Stimulated activated CD8-positive, alpha-beta memory T cell treated with anti-CD3 and anti-CD28 coated beads, Interleukin-12 subunit alpha, Interleukin-12 subunit beta, amount 100 ng/mL, for 1 hour (primary cell): ENCODE measurements at places on chromosomes 13 and 19.
A peak's percentile ranks its signal among the peaks of the same experiment; 100 is the strongest.

GRCh38 chr13:79792716-79793115, 311.8 kb downstream of the NDFIP2 start:
- no peak for DNase-seq

GRCh38 chr13:94956417-94957110, 244.2 kb upstream of the SOX21 start:
- DNase-seq = no peak

- DNase-seq = no peak
Measured at GRCh38 chr13:71320452-71320851, 546.6 kb downstream of the DACH1 start.

DNA sequence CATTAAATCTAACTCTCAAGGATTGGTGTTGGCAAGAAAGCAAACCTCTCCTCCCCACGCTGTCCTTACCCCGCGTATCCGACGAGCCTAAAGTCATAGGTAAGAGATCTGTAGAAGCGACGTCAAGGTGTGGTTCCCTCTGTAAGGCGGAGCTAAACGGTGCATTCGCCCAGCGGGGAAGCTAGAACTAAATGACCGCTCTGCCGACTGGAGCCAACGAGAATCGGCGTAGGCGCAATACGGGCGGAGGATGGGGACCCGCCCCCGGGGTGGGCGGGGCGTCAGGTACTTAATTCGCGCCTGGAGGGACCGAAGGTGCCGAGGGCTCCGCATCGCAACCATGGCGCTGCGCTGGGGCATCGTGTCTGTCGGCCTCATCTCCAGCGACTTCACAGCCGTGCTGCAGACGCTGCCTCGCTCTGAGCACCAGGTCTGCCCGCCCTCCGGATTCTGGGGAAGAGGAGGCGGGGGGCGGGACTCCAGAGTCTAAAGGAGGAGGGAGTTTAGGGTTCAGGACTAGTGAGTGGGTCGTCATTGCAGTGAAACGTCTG, at the start of gene DHDH:
TSS of gene DHDH (plus strand) at position 318 of the 551 bp plus-strand sequence. CDS start at position 341, 23 bp downstream.
- DNase-seq = peak; percentile 70

DNA sequence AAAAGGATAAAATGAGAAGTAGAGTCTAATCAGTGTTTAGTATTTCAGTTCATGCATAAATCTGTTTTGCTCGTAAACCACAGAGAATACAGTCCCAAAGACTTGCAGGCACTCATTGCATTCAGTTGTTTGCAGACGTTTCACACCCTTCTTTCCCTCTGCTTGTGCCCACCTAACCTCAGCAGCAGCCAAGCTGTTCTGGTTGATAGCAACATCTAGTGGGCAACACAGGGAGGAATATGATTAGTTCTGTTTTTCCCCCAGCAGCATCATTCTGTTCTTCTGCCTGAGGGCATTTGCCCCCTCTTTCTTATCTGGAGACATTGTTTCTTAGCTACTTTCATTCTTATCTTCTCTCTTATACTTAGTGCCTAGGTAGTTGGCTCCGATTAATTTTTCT, 135.6 kb downstream of the PAN3 start:
- DNase-seq = no peak

DNA sequence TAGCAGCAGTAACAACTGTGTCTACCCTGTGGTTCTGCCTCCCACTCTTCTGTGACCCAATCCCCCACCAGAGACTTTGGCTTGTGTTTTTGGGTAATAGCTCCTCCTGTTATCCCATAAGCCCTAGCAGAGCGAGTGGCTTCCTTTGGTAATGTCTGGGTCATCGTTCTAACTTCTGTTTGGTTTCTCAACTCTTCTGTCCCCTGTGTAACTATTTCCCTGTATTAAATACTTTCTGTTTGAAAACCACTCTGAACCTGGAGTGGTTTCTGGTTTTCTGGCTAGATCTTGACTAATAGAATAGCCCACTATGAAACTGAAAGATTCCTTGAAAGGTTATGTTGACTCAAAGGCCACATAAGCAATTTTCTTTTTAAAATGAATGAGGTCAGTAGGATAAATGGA, 350.0 kb downstream of the DCT start:
- no peak for DNase-seq

GRCh38 chr13:39600766-39601165, 2.2 kb downstream of the LHFPL6 start:
- DNase-seq = no peak

DNA sequence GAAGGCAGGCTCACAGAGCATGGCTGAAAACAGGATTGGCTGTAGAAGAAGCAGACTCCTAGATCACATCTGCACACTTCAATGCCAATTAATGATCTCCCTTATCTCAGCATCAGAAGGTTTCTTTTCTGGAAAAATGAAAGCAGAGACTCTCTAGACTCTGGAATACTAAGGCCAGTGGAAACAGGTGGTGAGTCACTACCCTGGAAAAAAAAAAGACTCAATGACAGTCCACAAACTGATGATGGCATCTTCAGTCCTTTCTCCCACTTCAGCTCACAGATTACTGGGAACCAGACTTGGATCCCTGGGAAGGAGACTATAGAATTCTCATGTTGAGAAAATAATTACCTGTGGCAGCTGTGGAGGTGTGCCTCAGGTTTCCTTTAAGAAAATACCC, 47.5 kb upstream of the MBNL2 start:
- no peak for DNase-seq

DNA sequence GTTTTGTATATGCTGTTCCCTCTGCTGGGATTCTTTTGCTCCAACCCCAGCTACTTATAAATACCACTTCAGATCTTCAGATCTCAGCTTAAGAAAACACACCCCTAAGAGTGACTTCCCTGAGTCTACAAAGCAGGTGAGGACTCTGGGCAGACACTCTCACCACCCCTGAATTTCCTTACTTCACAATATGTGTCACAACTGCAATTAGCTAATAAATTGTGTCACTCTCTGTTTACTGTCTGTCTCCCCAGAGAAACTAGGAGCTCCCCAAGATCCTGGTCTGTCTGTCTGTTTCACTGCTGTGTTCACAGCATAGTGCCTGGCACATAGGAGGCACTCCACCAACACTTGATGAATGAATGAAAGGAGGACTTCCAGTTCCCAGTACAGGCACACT, 14.4 kb downstream of the CEBPA start:
- no peak for DNase-seq

DNA sequence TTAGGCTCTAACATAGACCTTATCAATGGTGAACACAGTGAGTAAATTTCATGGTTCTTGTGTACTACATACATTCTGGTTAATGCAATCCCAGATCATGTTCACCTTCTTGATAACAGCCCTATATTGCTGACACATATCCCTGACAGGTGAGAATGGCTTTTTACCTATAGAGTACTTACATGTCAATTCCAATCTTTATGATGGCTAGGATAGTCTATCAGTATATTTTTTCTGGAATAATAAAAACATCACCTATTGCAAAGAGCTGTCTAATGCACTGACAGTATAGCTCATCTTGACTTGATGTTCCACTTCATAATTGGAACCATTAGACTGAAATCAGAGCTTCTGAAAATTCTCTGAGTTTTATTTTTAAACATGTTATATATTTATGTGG, 199.4 kb downstream of the ENOX1 start:
- DNase-seq = no peak

DNA sequence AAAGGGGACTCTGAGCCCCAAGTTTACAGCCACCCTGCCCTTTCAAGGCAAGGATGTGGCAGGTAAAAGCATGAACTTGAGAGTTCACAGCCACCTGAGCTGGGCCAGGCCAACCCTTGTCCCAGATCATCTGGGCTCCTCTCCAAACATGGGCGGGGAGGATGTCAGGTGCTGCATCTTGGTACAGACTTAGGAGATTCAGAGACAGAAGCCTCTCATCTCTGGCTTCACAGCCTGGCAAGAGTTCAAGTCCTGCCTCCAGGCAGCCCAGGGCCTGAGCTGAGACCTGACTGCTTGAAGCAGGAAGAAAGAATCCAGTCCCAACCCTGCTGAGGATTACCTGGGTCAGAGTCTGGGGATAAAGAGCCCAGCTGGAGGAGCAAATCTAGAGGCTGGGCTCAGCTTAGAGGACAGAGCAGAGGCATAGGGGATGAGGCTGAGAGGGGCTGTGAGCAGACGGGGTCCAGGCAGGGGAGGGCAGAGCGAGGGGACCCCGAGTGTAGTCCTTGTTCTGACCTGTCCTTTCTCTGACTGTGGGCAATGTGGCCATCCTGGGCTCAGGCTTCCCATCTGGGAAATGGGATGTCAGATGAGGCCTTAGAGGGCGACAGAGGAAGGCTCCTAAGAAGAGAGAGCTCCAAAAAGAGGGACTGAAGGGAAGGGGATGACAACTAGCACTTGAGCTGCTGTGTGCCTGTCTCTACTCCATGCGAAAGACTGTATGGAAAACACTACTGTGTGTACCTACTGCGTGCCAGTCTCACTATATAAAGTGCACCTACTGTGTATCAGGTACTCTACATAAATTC, 6.6 kb upstream of the OR10H5 start:
- DNase-seq = no peak

DNA sequence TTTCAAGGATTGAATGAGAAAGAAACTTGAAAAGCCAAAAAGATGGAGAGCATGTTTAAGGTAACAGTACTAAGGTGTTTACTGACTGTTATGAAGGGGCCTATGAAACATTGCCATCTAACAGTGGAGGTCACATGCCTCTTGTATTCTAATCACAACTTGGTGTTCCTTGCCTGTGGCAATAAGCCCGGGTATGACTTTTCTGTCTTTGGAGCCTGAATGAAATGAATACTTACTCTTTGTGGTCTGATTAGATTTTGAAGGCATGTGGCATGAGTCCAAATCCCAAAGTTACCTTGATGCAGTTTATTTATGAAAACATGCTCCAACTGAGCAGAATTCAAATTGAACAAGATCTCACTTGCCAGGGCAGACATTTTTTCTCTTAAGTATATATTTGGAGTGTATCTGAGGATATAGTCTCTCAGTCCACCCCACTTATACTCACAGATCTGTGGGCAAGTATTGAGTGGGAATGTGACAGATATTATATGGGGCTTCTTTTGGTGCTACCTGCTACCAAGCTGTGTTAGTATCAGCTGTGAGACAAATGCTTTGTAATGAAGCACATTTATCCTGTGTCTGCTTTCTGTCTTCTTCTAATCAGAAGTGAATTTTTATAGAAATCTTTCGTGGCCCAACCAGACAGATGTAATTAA, 67.5 kb downstream of the B3GLCT start:
- no peak for DNase-seq

DNA sequence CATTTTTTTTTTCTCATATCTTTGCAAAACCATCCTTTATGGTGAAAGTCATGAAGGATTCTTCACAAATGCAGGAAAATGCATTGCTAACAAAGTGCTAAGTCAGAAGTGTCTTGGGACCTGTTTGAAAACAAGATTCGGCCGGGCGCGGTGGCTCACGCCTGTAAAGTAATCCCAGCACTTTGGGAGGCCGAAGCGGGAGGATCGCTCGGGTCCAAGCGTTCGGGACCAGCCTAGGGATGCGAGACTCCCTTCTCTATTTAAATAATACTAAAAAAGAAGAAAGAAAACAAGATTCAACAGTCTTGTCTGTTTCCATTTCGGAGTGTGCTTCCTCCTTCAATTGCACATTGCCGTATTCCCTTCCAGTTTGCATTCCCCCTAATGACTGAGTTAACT, 819 bp downstream of the EID2B start:
- DNase-seq = no peak

GRCh38 chr13:112900226-112900600, 68.8 kb upstream of the MCF2L start:
- no peak for DNase-seq

GRCh38 chr13:30440910-30441703, 18.8 kb downstream of the UBE2L5 start:
- no peak for DNase-seq

- no peak for DNase-seq
Measured at GRCh38 chr19:12994701-12995595, at the start of gene NFIX. Gene NFIX (plus strand): TSS chr19:12995475. CDS start chr19:12995838, 363 bp downstream.

- no peak for DNase-seq
Measured at GRCh38 chr19:23769691-23770468, 11.2 kb upstream of the ZNF681 start.

DNA sequence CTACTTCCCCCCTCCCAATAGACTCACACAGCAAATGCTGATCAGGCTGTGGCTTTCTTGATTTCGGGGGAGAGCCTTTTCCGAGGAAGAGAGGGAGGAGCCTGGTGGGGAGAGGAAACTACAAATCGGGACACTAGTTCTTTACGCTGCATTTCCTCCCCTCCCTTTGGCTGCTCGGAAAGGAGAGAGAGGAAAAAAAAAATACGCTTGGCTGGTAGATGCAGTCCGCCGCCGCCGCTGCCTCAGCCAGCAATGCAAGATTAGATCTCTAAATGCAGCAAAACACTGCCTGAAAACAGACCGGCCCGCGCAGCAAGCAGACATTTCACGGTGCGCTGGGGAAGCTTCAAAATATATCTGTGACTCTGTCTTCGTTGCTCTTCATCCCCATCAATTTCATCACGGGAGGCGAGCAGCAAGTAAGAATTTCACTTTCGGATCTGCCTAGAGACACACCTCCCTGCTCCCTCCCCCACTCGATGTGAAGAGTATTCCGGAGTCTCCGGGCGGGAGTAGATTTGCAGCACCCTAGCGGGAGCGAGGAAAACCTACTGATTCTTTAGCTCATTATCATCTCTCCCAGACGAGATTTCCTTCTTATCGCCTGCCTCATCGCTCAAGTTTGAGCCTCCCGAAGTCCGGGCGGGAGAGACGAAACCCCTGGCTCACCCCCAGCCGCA, at the start of gene PCDH17:
TSS of gene PCDH17 (plus strand) at position 149 of the 680 bp plus-strand sequence. CDS start 803 bp downstream, outside the sequence.
- no peak for DNase-seq

DNA sequence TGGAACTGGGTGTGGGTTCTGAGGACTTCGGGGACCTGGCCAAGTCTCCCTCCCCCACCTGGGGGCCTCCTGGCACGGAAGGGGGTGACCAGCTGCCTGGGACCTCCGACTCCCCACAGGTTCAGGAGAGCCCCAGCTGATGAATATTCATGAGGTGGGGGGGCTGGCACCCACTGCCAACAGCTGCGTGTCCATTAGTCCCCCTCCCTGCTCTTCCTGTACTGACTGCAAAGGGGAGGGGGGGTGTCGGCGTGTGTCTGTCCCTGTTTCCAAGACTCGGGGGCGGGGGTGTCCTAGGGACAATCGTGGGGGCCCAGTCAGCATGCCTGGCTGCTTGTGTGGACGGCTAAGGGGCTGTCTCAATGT, 10.6 kb upstream of the NFIX start:
- DNase-seq = no peak

DNA sequence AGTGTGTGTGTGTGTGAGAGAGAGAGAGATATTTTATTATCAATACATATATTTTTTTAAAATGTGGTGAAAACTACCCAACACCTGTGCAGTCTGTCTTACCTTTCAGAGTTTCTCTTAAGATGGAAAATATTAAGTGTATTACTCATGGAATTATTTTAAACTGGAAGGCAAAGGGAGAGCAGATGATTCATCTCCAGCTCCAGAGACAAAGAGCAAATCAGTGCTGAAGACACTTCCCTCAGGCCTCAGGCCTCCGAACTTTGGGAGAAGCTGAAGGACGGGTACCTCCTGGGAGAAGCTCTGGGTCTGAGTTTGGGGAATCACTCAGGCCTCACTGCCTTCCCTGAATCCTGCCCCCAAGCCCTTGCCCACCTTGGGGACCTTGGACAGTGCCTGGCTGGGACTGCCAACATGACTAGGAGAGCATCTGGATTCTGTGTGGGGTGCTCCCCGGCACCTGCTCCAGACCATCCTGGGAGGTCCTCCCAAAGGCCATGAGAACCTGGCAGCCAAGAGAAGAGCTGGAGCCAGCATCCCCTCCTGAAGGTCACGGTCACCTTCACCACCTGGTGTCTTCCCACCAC, 170.4 kb upstream of the UBL3 start:
- no peak for DNase-seq

- DNase-seq = peak; percentile 42
Measured at GRCh38 chr13:113209336-113209758, at the start of gene CUL4A. Gene CUL4A (plus strand): TSS chr13:113209613. CDS start chr13:113209628, 15 bp downstream.

GRCh38 chr13:108269601-108270328, at the start of gene TNFSF13B:
Gene TNFSF13B (plus strand): TSS chr13:108269718. CDS start chr13:108269896, 178 bp downstream.
- no peak for DNase-seq
